ENCODE measurements at places on chromosomes 4 and X. TPM values are rescaled to one million over a fixed set of nuclear protein-coding genes. Genes with fewer than 3 reads are reported as not detected.

Gene PAGE4
- total RNA-seq: not detected

Gene FGF5
- total RNA-seq: 2.3 TPM

Gene PPID
- total RNA-seq: 29.1 TPM

Gene HAND2
- 79.9 TPM for total RNA-seq

Gene TCEAL5
- total RNA-seq: not detected

Gene HPGD
- total RNA-seq: 0.09 TPM

Gene RXFP1
- total RNA-seq: 5.6 TPM

Gene IL13RA2
- total RNA-seq: 440 TPM

Gene RTL3
- not detected for total RNA-seq

Gene ANXA3
- 17.1 TPM for total RNA-seq

Gene SMARCA1
- total RNA-seq: 58.9 TPM

Gene DNASE1L1
- total RNA-seq: 65.9 TPM

Gene ZCCHC12
- total RNA-seq: under 0.01 TPM

Gene ZNF141
- total RNA-seq: 9.8 TPM

Gene CD38
- 0.14 TPM for total RNA-seq

Gene CCDC160
- under 0.01 TPM for total RNA-seq

Gene GAK
- total RNA-seq: 49.6 TPM

Gene GPR143
- total RNA-seq: not detected

Gene KLF8
- total RNA-seq: 0.71 TPM

Gene CLTRN
- total RNA-seq: 0.28 TPM

Gene PRSS12
- total RNA-seq: 34.1 TPM

Gene CYLC1
- total RNA-seq: not detected

Gene SPATA4
- total RNA-seq: 0.28 TPM
